Stimulated activated CD4-positive, alpha-beta T cell treated with anti-CD3 and anti-CD28 coated beads, Interleukin-4, amount 100 ng/mL, for 4 hours (primary cell): ENCODE measurements at places on chromosomes 6 and 20.

GRCh38 chr6:129453073-129453472 lies 256.9 kb downstream of the ARHGAP18 start:
- DNase-seq, result no peak

DNA sequence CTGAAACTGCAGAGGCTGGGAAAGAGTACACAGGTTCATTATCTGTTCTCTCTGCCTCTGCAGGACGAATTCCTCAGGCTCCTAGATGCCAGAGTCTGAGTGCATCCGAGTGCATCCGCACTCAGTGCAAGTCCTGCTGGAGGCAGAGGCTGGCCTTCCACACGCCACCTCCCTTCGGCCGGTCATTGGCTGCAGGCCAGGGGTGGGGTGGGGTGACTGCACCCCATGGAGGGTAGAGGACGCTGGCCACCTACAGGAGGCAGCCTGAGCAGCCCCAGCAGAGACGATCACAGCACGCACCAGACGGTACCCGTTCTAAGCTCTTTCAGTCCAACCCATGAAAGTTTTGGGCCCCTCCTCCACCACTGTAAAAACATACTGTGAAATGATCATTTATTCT lies 11.7 kb downstream of the SFT2D1 start:
- no peak for DNase-seq

GRCh38 chr6:25196464-25196863 lies 82.7 kb upstream of the CARMIL1 start:
- no peak for DNase-seq

- DNase-seq, result no peak
These were observed 314.8 kb downstream of the QKI start for GRCh38 chr6:163729127-163729872.

GRCh38 chr6:100343316-100344077 lies 121.2 kb downstream of the SIM1 start:
- DNase-seq, result no peak

GRCh38 chr6:15462717-15463525 lies 199.9 kb downstream of the DTNBP1 start:
- DNase-seq, result no peak

DNA sequence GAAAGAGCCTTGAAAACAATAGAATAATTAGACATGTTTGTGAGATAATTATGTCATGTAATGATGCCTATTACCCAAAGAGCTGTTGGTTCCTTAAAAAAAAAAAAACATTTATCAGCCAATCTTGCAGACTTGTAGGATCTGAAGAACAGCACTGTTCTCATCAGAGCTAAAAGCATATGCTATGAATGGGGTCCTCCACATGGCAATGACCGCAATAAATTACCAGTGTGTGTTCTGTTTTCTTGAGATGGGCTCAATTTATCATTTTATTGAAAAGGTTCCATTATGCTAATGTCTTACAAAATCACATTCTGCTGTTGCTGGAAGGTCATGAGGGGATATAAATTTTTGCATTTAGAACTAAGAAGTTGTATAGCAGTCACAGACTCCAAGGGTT lies 484.7 kb downstream of the PRKN start:
- DNase-seq, result no peak

DNA sequence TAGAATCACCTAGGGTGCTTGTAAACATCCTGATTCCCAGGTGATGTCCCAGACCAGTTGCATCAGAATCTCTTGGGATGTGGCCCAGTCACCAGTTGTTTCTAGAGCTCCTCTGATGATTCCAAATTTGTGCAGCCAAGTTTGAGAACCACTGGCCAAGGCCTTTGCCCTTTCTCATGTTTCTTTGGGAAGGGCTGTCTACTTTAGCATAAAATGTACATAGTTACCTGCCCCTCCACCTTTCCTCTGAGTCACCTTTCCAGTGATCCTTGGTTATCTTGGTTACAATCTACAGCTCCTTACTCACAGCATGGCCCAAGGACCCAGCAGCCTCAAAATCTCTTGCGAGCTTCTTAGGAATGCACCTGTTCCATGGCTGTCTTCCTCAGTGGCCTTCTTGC lies 266.4 kb upstream of the PRND start:
- DNase-seq, result no peak
